ENCODE measurements at places on chromosomes 11 and 22.
A peak's percentile ranks its signal among the peaks of the same experiment; 100 is the strongest.

- DNase-seq = no peak
Measured at GRCh38 chr11:15605094-15605493, 490.4 kb downstream of the INSC start.

DNA sequence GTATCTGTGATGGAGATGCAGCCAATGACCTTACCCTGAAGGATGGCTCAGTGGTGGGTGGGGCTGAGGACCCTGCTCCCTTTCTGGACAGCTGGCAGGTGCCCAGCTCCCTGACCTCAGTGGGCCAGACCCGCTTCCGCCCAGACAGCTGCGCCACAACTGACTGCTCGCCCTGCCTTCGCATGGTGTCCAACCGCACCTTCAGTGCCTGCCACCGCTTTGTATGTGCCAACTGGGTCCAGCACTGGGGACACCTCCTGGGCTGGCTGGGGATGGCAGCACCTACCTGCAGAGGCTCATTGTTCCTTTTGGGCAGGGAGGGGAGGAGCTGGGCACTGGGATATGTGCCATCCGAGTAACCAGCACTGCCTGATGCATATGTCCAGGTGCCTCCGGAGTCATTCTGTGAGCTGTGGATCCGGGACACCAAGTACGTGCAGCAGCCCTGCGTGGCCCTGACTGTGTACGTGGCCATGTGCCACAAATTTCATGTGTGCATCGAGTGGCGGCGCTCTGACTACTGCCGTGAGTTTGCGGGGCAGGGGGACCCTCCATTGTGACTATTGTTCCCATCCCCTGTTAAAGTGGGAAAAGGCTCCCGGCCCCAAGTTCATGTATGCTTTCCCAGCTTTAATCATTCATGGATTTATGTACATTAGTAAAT is 84.8 kb downstream of the OTOG start:
- DNase-seq = no peak

- DNase-seq = no peak
Measured at GRCh38 chr11:89168396-89168795, 9.3 kb upstream of the TYR start.

- DNase-seq = no peak
Measured at GRCh38 chr11:119584193-119585042, 144.6 kb downstream of the NECTIN1 start.

GRCh38 chr11:7220636-7221035 is 31.1 kb upstream of the SYT9 start:
- DNase-seq = no peak

DNA sequence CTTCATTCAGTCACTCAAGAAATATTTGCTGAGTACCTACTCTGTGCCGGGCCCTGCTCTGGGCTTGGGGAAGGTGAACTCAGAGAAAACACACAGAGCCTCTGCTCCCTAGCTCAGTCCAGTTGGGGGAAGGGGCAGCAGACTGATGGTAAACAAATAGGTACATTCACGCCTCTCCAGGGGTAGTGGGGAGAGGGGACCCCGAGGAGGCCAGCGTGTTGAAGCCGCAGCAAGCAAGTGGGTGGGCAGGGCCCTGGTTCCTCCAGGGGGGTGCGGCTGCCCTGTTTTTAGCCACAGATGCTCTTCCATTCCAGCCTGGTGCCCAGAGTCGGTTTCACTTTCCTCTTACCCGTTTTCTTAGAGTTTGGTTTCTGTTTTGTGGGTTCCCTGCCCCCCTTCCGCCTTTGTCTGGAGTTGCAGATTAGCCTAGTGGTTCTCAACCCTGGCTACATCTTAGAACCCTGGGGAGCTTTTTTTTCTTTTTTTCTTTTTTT is 8.7 kb downstream of the DRAP1 start:
- peak; percentile 46 for DNase-seq

GRCh38 chr11:90556606-90557005 is 333.8 kb upstream of the CHORDC1 start:
- no peak for DNase-seq

DNA sequence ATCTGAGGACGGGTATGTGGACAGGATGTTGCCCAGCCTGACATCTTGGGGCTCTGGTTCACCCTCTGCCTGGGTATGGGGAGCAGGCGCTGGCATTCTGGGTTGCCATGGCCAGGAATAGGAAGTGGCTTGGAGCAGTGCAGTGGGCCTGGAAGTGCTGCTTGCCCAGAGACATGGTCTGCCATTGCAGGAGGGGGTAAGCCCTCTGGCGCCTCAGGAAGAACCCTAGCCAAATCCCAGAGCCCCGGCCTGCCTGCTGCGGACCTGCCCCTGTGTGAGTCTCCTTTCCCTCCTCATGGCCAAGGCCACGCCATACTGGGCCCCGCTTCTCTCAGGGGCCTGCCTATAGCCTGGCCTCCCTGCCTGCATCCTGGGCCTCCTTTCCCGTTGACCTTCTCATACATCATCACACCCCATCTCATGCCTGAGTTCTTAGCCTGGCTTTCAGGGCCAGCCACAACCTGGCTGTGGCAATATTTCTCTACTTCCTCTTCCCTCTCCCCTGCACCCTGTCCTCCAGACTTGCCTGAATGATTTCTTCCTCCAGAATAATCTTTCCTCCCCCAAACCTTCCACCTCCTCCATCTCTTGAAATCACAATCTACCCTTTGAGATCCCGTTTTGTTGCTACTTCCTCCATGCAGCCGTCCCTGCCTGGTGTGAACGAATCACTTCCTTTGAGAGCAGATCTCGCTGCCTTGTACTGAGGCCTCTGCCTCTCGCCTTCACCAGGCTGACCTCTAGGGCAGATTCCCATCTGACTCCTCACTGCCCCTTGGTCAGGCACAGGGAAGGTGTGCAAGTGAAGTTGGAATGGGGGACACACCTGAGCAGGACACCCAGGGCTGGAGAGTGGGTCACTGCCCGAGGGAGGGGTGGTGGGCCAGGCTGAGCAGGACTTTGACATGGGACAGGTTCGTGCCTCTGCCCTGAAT is 5.2 kb downstream of the CAPN5 start:
- DNase-seq = no peak

DNA sequence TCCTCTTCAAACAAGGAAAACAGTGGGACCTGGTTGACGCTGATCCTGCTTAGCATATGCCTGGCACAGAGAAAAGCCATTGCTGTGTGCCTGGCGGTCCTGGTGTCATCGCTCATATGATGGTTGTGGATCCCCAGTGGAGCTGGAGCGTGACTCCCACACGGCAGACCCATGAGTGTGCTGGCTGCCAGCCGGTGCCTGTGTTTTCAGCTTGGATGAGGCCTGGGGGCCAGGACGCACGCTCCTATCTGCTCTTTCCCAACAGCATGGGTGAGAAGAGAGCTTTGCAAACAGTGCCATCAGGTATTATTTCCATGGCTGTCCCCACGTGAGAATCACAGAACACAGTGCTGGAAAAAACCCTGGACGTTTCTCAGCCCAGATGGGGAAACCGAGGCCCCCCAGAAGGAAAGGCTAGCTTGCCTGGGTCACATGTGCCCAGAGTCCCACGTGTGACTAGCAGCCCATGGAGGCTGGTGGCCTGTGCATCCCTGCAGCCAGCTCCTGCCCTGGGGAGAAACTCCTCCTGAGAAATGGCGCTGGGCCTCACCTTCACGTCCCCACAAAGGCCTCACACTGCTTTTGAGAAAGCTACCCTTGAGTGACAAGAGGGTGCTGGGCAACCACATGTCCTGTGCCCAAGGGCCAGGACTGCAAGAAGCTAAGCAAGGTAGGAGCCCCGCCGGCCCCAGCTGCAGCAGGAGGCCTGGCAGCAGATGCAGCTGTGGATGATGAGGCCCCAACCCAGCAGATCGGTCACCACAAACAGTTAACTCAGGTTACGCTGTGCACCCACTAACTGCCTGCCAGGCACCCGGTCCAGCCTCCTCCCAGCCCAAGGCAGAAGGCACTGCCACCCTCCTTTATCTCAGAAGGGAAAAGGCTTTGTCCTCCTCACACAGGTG is 4.2 kb downstream of the CDKN1C start:
- DNase-seq = no peak

Measured in OCI-LY7 (cell line).